Smooth muscle cell of the brain vasculature (primary cell): ENCODE measurements at places on chromosomes 1 and 21.

DNA sequence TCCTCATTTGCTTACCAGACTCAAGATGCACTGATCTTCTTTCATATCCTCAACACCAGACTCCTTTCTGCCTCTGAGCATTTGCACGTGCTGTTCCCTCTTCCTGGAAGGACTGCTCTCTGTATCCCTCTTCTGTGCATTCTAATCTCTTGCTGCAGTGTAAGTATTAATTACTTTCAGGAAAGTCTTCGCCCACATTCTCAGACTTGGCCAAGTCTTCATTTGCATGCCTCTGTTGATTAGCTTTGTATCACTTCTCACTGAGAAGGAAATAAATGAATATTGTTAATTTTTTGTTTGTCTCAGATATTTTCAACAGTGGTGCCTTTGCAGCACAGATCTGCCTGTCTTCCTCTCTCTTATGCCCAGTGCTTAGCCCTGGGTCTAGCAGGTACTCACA, 50.3 kb upstream of the RAB3GAP2 start:
- DNase-seq: no peak

- DNase-seq: no peak
These were observed 13.8 kb downstream of the ADORA3 start for GRCh38 chr1:111489604-111490003.

GRCh38 chr1:200180821-200181220, 153.3 kb downstream of the NR5A2 start:
- DNase-seq: no peak

DNA sequence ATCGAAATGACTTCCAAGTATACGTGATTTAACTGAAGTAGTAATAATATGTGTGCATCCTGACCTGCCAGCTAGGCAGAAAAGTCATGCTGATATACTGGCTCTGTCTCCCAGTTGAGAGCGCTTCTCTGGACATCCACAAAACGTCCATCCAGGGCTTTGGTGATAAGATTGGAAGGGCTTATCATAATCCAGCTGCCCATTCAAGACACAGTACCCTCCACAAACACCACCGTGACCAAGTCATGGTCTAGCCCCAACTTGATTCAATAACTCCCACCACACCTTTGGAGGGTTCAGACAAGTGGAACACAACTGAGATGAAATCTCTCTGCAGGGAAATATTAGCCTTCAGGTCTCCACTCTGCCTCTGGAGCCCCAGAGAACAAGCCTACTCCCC, 76.2 kb downstream of the CD46 start:
- no peak for DNase-seq

DNA sequence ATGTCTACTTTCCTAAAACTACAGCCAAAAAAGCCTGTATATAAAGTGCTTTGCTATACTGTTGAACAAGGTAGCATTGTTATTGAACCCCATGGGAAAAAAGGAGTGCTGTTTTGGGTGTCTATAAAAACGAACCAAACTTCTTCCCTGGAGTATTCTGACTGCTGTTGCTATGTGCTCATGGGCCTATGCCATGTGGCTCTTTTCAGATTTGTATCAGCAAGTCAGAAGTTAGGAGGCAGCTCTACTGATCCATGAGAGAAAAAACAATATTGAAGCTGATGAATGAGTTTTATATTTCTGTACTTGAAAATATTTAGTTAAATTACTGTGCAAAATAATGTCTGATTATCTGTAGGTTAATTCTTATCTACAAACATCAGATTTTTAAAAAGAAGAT, 66.5 kb downstream of the ADGRL2 start:
- DNase-seq: no peak

GRCh38 chr21:34732388-34732821, 63.6 kb downstream of the CLIC6 start:
- no peak for DNase-seq

DNA sequence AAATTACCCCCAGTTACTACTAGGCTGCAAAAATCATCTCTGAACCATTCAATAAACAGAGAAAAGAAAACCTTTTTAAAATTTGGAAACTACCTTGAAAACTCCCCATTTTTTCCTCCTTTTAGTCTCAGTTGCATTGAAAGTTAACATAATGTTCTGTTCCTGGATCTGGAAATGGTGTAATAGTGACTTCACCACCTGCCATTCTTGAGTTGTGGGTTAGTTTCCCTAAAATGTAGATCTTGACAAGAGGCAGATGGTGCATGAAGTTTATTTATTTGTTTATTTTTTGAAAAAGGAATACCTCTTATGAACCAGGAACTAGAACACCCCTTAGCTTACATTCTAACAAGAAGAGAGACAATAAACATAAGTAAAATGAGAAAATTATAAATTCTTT, 72.8 kb downstream of the ATF6 start:
- no peak for DNase-seq

DNA sequence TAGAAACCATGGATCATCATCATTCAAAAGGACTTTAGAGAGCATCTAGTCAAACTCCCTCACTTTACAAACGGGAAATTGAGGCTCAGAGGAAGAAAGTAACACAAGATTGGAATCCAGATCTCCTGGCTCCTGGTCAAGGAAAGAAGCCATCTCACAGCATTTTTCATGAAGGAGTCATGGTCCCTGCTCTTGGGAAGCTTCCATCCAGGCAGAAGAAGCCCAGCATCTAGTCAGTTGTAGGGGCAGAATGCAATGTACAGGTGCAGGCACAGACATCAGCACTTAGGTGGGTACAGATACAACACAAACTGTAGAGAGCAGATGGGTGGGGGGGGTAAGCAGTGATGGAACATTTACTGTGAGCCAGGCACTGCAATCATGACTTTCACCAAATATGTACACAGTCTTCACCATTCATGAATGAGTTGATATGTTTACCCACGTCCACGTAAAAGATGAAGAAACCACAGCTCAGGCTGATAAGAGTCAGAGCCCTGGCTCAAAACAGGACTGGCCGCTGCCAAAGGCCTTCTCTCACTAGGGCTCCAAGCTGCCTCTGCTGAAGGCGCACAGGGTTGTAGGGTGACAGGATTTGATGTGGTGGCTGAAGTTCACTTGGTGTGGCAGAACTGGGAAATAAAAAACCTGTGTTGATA, 44.0 kb downstream of the OPTC start:
- no peak for DNase-seq

GRCh38 chr1:219507437-219507836, 105.5 kb downstream of the ZC3H11B start:
- DNase-seq: peak; percentile 21

- DNase-seq: no peak
These were observed 44.2 kb upstream of the EXOSC10 start for GRCh38 chr1:11143907-11144306.

GRCh38 chr1:159653201-159653600, 61.2 kb downstream of the CRP start:
- DNase-seq: no peak

DNA sequence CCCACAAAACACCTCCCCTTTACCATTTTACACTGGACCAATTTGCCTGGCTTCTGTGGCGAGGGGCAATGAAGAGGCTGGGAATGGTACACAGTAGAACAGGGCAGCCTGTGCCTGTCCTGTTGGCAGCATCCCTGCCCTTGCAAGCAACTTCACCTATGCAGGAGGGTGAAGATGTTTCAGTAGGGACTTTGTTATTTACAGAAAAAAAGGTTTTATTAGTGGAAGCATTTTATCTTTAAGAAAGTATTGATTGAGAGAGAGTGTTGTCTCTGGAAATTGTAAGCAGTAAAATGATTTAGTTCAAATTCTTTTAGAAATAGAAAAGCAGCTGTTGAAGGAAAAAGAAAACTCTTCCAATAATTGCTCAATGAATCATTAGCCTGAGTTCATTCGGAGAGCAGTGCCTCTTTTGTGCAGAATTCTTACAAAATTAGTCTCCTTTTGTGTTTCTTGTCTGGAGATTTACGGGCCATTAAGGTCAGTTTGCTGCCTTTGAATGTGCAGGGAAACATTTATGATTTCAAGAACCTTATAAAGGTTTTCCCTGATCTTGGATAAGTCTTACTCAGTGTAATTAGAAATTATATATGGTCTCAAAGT, 49.1 kb downstream of the HHAT start:
- no peak for DNase-seq

GRCh38 chr1:53127546-53127945, 14.9 kb downstream of the SLC1A7 start:
- no peak for DNase-seq

DNA sequence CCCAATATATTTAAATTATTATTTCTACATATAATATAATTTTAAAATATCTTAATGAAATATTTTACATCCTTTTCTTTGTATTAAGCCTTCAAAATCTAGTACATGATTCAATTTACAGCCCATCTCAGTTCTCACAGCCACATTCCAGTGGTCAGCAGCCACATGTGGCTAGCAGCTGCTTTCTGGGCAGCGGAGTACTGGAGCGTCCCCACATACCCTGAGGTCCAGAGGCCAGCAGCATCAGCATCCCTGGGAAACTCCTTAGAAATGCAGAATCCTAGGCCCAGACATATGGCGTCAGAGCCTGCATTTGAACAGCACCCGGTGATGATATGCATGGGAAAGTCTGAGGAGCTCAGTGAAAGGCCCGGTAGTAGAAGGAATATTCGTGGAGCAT, 8.6 kb upstream of the LHX4 start:
- no peak for DNase-seq

DNA sequence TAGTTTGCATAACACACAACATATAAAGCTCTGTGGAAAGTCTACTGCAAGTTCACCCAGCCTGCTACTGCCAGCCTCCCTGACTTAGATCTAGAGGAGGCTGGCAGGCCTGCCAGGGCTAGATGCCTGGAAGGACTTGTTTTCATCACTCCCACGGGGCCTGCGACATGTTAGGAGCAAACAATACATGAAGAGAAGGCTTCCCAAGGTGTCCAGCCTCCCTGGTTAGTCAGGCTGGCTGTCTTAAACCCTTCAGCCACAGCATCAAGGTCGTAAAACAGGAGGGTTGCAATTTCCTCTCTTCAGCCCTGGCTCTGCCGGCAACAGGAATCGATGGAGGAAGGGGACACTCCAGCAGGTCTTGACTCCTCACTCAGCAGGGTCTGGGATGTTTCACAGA, 104.5 kb downstream of the NGF start:
- DNase-seq: no peak

DNA sequence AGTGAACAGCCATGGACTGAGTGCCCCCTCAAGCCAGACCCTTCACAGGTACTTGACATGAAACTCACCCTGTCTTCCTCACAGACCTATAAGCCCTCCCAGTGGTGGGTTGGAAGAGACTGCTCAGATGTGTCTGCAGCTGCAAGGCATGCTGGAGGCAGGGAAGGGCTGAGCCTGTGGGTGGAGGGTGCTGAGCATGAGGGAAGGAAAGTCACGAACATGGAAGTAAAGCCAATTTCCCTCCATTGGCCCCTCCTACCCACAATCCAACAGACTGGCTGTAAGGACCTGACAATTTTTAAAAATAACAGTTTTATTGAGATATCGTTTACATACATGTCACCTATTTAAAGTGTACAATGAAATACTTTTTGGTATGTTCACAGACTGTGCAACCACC, 44.1 kb downstream of the RCSD1 start:
- DNase-seq: no peak

DNA sequence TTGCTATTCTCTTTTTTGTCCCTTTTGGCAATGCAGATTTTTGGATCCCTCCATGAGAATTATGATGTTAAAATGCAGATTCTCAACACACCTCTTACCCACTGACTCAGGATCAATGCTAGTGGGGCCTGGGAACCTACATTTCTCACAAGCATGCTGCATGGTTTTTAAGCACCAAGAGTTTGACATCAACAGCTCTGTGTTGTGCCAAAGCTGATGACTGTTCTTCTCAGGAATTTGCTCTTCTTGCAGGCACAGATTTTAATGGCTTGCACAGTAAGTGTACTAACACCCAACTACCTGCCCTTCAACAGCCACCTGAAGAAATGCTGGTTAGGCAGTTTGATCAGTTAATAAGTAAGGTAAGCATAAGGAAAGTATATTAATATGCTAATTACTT, 468.7 kb downstream of the PTBP2 start:
- no peak for DNase-seq

DNA sequence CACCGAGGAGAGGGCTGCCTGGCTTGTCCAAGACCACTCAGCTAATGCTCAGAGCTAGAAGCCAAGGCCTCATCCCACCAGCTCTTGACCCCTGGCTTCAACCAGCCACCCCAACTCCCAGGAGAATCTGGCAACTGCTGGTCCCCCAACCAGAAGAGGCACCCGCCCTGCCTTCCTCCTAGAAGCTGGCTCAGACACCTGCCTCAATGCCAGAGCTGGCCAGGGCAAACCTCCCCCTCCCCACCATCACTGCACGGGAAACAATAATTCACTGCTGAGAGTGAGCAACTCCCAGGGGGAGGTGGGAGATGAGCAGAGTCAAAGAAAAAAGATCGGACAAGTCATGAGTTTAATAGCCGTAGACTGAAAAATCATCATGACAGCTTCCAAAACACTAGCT, 3.3 kb downstream of the CHD5 start:
- no peak for DNase-seq

DNA sequence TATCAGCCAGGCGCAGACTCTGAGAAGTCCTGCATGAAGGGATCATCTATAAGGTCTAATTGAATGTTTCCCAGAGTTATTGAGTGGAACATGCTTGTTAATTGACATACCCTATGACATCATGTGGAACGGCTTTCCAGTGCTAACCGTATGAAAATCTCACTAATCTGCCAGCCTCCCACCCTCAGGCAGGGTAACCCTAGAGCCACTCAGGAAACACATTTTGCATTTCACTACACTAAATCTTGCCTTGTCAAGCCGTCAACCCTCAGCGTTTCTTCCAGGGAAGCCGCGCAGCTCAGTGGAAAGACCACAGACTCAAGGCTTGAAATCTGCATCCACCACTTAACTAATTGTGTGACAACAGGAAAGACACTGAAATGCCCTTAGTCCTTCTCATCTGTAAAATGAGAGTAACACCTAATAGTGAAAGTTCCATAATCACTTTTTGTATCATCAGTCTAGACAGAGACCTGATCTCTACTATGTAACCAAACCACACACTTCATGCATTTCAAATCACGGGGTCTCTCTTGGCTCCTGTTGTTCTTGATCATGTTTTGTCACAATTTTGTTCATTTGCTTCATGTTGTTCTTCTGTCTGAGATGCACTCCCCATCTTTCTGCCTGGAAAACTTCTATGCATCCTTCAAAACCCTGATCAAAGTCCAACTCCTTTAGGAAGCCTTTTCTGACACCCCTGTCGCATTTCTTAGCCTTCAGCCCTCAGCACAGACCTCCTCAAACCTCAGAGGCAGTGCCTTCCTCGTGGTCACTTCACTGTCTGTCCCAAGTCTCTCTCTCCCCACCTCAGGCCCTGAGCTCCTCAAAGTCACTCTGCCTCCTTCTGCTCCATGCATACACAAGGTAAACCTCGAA, 246.5 kb downstream of the TOMM20 start:
- no peak for DNase-seq

DNA sequence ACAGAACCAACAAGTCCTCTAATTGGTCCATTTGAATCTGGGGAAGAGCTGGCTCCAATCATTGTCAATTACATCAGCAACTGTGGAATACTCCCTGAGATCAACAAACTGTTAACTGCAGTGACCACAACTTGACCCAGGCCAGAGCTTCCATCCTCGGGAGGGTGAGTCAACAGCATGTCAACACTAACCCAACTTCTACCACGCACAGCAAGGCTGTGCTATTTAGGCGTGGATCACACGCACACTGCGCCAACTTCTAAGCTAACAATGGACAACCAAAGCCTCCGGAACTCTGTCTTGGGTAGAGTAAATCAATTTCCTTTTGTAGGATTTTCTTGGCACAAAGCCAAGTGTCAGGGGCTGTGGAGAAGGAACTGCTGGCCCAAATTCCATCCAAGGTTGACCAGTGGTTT, 30.4 kb downstream of the APP start:
- DNase-seq: no peak

- no peak for DNase-seq
These were observed 141.1 kb upstream of the ETV3 start for GRCh38 chr1:157279138-157279801.
